ENCODE measurements at places on chromosomes 1 and 21. TPM values are rescaled to one million over a fixed set of nuclear protein-coding genes. Genes with fewer than 3 reads are reported as not detected.

- H3K27ac ChIP-seq: no peak overlapping the region
- H3K36me3 ChIP-seq: peaks cover 15% of the 10 kb centered on the region
- no peak for DNase-seq
- no peak overlapping the region for H3K4me3 ChIP-seq
- H3K27me3 ChIP-seq: no peaks in the 10 kb centered on the region
Measured at GRCh38 chr1:61356995-61357394, 274.6 kb downstream of the NFIA start.

GRCh38 chr1:25197982-25198662 is 34.2 kb downstream of the SYF2 start:
- H3K27me3 ChIP-seq: no peaks in the 10 kb centered on the region
- peak overlapping the region; percentile 25 for H3K27ac ChIP-seq
- no peak overlapping the region for H3K4me3 ChIP-seq
- H3K4me1 ChIP-seq: peaks cover 18% of the 10 kb centered on the region

- H3K36me3 ChIP-seq: no peaks in the 10 kb centered on the region
- no peaks in the 10 kb centered on the region for H3K27me3 ChIP-seq
- DNase-seq: no peak
- H3K27ac ChIP-seq: no peak overlapping the region
Measured at GRCh38 chr1:107993920-107994319, 28.9 kb upstream of the VAV3 start.

Gene PPP2R5A
- 38.4 TPM for total RNA-seq

Gene TNFSF4
- not detected for total RNA-seq
